ENCODE measurements at places on chromosomes 4 and X.

DNA sequence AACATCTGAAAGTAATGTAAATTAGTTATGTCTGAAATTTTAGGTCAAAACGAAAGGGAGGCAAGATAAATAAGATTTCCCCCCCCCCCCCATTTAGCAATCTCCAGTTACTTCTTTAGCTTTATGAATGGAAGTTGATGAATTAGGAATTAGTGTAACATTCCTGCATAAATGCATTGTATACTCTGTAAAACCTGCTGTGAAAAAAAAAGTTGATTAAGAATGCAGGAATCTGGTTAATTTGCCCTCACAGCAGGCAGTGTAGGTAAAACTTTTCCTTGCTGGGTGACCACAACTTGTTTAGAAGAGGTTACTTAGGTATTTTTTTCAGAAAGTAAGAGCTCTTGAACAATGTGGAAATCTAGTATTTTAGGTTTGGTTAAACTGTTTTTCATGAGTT lies 15.3 kb downstream of the LARP7 start:
- no peak for DNase-seq

DNA sequence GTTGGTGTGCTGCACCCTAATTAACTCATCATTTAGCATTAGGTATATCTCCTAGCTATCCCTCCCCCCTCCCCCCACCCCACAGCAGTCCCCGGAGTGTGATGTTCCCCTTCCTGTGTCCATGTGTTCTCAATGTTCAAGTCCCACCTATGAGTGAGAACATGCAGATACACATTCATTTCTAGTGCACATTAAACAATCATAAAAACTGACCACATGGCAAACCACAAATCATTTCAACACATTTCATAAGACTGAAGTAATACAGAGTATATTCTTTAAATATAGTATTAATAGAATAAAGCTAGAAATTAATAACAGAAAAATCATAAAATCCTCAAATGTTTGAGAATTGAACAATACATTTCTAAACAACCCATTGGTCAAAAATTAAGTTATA lies 34.1 kb downstream of the PRKG2 start:
- DNase-seq, result no peak

DNA sequence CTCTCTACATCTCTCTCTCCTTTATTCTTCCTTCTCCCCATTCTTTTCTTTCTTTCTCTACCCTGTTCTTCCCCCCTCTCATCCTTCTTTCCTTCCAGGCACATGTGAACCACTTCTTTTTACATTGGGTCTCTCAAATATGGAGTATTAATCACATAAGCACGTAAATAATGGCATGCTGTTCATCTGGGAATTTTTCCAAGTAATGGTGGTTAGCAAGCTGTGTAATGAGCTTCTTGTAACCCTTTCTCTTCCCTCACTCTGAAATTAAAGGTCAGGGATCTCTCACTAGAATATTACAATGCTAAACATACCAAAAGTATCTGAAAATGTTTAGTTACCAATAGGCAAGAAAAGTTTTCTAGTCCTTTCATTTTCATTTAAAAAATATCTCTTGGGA lies 239.9 kb upstream of the TEX13A start:
- no peak for DNase-seq

- DNase-seq, result no peak
These were observed 1382.5 kb downstream of the C4orf33 start for GRCh38 chr4:130478406-130478805.

- no peak for DNase-seq
These were observed 20.6 kb upstream of the BBS12 start for GRCh38 chr4:122711919-122712318.

GRCh38 chr4:3323071-3323481 lies 30.3 kb downstream of the RGS12 start:
- DNase-seq, result no peak

Measured in activated T-cell treated with anti-CD3 and anti-CD28 coated beads for 24 hours (primary cell).